ENCODE measurements at places on chromosomes 12 and 14.

GRCh38 chr14:72884386-72884785 is 9.5 kb downstream of the DPF3 start:
- no peak for DNase-seq

GRCh38 chr14:105180592-105181548 is at the start of gene NUDT14:
TSS of gene NUDT14 (minus strand) at chr14:105181312. CDS start at chr14:105181209, 103 bp downstream.
- no peak for DNase-seq

GRCh38 chr12:28622406-28622805 is 432.1 kb downstream of the CCDC91 start:
- no peak for DNase-seq

- DNase-seq: no peak
These were observed 144.2 kb downstream of the KICS2 start for GRCh38 chr12:64077922-64078321.

- no peak for DNase-seq
These were observed 1.7 kb downstream of the ARHGAP9 start for GRCh38 chr12:57477710-57478681.

GRCh38 chr12:27592548-27592947 is 68.5 kb downstream of the PPFIBP1 start:
- no peak for DNase-seq

DNA sequence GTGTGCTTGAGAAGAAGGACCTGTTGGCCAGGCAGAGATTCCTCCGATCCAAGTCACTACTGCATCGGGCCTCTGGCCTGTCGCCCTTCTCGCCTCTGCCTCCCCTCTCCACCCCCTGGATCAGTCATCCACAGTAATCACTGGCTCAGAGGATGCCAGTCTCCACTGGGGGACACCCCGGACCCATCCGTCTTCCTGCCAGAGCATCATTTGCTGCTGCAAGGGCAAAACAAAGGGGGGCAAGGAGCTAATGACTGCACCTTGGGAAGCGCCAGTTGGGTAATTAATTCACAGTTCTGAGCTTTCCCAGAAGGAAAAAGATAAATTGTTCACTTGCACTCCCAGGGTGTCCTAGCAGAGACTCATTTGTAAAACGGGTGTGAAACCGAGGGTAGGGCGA is 215.4 kb downstream of the GLT1D1 start:
- DNase-seq: no peak

- no peak for DNase-seq
These were observed 27.8 kb upstream of the GLIPR1 start for GRCh38 chr12:75452675-75453330.

DNA sequence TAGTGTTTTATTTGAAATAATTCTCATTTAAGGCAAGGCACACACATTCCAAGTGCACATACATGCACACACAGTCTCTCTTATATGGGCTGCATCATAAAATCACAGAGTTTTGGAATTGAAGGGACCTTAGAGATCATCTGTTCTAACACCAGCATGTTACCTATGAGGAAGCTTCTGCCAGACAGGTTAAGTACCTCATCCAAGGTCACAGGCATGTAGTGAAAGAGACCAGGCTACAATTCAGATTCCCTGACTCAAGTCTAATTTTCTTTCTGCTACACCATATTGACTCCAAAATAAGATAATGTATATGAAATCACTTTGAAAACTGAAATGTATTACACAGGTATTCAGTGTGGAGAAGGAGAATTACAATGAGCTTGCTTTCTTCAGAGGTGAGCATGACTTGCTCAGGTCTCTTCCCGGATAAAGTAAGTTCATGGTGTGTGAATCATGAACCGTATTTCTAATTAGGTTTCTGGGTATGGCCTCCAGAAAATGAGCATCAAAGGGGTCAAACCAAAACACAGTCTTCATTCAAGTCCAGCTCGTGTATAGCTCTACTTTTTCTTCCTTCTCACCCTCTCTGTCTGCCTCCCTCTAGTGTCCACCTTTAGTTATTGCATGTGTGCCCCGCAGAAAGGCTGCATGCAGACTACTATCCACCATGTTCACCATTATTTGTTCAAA is 411.9 kb downstream of the FUT8 start:
- DNase-seq: peak; percentile 84

DNA sequence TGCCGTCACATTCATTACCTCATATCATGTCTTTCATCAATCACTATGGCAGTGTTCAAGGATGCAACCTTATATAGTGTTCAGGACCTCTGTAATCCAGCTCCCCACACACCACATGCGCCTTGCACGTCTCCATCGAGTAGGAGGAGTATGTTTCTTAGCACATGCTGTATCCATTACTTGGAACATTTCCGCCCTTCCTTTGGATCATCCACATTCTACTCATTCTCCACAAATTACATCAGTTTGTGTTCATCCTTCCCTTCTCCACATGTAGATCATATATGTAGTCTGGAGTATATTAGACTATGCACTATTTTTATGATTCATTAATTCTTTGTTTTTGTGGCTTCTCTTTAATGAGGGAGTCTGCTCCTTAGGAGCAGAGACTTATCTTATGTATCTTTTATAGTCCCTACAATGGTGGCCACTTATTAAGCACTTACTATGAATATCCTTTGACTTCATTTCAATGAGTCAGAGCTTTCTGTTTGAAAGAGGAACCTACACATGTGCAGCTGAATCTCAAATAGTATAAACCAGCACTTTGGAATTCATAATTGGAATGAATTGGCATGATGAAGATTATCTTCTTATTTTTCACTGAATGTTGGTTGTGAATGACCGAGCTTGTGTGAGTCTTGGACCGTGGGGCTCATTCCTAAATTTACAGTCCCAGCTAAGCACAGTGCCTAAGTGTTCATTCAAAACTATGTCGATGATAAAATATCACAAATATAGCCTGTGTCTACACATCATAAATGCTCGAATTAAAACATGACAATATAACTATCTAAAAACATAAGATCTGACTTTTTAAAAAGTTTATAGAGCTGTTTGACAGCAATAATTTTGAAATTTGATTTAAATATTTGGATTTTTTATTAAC is 30.2 kb upstream of the NPAS3 start:
- no peak for DNase-seq

DNA sequence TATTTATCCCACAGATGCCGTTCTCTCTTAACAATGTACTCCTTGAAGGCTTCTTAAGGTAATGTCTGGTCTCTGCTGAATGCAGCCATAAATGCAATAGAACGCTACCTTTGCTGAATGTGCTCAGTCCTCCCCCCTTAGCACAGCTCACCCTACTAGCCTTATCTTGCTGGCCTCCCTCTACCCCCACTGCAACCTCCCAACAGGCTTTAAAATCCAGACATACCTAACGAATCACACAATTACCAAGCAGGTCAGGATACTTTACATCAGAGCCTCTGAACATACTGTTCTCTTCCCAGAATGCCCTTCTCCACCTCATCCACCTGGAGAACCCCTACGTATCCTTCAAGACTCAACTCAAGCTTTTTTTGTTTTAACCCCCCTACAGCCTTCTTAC is 51.0 kb upstream of the CRADD start:
- DNase-seq: no peak

- no peak for DNase-seq
These were observed 13.3 kb upstream of the DTX1 start for GRCh38 chr12:113043240-113043639.

- peak; percentile 28 for DNase-seq
These were observed 18.7 kb downstream of the XRCC3 start for GRCh38 chr14:103696466-103697071.
